IPS DF 6.9 (cell line): ENCODE measurements at places on chromosomes 12 and 14.

GRCh38 chr12:26523708-26524150 is 309.3 kb downstream of the ITPR2 start:
- DNase-seq = no peak

- no peak for DNase-seq
These were observed 356.2 kb downstream of the NELL2 start for GRCh38 chr12:44519931-44520330.

GRCh38 chr14:65840786-65841185 is 428.3 kb downstream of the FUT8 start:
- DNase-seq = no peak

DNA sequence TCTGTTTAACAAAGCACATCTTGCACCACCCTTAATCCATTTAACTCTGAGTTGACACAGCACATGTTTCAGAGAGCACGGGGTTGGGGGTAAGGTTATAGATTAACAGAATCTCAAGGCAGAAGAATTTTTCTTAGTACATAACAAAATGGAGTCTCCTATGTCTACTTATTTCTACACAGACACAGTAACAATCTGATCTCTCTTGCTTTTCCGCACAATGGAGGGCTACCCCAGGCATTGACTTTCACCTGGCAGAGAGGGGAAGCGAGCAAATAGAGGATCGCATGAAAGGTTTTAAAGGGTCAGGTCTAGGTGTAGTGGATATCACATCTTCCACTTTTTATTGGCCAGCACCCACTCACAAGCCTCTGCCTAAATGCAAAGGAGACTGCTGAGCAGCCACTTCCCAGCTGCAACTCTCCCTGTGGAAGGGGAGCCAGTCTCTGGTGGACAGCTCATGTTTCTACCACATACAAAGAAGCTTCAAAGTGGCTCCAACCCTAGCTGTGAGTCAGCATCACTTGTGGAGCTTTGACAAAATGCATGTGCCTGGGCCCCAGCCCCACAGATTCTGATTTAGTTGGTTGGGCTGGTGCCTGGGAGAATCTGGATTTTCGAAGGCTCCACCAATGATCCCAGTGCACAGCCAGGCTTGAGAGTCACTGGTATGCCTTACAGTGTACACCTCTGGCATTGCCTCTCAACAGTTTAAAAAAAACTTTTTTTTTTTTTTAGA is 7.2 kb upstream of the FNTB start:
- no peak for DNase-seq

DNA sequence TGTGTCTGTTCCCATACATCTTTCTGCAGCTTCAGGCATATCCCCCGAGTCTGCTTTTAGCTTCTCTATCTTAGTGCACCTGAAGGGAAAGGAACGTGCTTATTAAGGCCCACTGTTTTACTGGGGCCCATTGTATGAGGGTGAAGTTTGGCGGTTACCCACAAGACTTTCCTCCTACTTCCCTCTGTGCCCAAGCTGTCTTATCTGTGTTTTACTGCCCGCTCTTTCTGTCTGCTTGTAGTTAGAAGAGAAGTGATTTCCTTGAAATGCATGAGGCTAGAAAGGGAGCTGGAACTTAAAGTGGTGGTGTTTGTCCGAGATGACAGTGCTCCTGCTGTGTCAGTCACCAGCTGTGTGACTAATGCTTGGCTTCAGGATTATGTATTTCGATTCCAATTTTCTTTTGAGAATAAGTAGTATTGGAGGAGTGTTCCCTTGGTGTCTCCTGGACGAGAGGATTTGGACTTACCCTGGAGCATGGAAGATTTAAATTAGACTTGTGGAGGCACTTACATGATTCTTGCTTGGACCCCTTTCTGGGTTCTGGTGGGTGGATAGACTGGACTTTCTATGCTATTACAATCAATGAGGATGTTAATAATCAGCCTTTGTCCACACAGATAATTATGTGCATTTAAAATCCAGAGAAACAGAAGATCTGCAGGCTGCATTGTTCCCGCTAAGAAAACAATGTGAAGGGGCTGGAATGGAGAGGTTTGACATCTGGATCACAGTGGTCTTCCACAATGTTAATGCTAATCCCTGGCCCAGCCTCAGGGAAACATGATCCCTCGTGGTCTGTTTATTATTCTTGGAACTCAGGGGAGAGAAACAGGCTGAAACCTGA is 13.9 kb upstream of the KRT86 start:
- DNase-seq = no peak

DNA sequence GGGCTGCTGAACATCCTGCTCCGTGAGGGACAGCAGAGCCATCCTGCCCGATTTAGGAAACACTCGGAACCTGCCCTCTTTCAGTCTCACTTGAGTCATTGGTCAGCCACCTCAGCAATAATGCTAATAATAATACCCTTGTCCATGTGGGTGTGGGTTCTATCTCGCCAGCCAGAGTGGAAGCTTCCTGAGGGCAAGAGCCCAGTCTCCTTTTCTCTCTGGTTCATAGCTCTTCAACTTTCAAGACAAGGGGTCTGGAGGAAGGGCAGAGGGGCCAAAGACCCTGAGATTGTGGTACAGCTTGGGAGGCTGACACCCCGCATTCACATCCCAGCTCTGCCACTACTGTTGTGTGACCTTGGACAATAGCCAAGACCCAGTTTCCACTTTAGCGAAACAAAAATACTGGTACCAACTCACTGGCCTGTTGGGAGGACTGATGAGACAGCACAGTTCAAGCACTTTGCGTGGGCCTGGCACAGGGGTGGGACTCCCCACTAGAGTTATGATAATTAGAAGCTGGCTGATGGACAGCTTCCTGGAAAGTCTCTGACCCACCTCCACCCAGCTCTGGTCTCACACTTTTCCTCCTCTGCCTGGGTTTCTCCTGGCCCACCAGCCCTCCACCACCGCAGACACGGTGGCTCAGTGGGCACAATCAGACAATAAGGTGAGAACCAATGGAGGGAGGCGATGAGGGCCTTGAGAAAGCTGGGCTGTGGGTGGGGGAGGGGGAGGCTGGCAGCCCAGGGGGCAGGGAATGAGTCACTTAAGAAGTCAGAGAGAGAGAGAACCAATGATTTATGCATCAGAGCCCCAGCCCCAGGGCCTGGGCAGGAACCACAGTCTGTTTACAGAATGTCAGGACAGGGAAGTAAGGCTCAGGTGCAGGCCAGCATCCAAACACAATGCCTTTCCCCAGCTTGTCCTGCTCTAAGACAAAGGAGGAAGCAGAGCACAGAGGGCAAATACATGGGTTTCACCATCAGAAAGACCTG is 9.6 kb downstream of the FAIM2 start:
- DNase-seq = no peak

GRCh38 chr14:86510491-86510890 is 980.5 kb downstream of the FLRT2 start:
- no peak for DNase-seq

DNA sequence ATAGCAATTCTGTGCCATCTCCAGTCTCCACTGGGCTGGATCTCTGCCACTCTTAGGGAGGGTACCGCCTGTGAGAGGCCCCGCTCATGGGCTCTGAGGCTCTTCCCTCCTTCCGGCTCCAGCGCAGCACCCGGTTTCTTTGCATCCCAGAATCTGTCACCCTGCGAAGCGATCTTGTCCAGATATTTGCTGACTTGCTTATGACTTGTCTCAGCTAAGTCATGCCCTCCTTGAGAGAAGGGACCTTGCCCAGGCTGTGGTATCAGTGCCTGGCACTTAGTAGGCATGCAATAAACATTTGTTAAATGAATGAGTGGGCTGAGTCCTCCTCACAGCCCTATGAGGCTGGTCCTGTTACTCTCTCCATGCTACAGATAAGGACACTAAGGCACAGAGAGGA is 13.4 kb downstream of the KRT80 start:
- DNase-seq = no peak

- DNase-seq = no peak
These were observed 50.3 kb downstream of the MAP1LC3B2 start for GRCh38 chr12:116609319-116610114.

GRCh38 chr12:121383601-121384021 is 16.3 kb upstream of the RNF34 start:
- no peak for DNase-seq

- peak; percentile 58 for DNase-seq
These were observed 118.7 kb downstream of the KSR2 start for GRCh38 chr12:117850048-117850447.

DNA sequence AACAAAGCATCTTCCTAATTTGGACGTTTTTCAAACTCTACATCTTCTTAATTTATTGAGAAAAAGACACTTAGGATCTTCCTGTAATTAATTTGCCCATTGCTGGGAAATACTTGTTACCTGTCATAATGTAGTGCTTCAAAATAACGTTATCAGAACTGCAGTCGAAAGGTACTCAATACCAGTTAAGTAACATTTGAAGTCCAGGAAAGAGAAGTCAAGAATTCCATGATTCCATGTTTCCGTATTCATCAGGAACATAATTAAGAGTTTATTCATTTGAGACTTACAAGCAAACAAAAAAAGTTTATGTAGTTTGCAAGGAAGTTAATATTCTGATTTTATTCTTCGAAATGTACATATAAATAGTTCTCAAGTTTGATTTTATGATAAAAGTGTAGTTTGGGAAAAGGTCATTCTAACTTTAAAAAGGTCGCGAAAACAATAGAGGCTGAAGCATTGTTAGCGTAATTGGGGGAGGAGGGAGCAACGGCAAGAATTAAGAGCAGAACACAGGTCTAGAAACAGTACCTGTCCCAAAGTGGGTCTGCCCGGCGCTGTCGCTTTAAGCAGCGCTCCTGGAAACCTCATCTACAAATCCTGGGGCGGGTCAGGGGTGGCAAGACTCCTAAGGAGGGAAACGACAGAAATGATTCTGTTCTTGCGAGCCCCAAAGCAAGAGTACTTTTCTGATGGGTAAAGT is 1.2 kb upstream of the KCNMB4 start:
- DNase-seq = no peak
